ENCODE measurements at places on chromosomes 13 and 19.

GRCh38 chr19:13152974-13153568 is 2.9 kb downstream of the IER2 start:
- DNase-seq = peak; percentile 89

DNA sequence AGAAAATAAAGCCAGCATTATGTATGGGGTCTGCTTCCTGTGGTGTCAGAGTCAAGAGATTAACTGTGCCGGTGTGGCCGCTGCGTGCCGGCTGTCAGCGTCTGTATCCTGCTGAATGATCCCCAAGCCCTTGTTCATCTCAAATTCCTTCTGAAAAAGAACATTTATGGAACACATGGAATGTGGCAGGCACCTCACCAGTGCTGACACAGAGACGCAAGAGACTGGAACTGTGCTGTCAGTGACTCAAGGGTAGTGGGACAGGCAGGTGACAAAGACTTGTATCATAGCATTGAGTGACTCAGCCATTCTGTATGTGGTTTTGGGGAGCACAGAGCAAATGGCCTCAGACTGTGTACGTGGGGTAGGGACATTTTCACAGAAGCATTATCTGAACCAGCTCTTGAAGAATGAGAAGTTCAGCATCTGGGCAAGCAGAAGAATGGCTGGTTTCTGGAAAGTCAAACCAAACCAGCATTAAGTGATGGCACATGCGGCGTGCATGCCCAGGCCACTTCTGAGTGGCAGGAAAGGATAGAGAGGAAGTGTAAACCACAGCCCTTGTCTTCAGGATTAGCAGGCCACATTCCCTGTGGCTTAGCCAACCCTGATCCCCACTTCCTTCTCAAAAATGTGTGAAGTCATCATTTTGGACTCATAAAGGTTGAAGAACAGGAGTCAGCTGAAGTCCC is 54.0 kb upstream of the IRS2 start:
- peak; percentile 56 for DNase-seq

DNA sequence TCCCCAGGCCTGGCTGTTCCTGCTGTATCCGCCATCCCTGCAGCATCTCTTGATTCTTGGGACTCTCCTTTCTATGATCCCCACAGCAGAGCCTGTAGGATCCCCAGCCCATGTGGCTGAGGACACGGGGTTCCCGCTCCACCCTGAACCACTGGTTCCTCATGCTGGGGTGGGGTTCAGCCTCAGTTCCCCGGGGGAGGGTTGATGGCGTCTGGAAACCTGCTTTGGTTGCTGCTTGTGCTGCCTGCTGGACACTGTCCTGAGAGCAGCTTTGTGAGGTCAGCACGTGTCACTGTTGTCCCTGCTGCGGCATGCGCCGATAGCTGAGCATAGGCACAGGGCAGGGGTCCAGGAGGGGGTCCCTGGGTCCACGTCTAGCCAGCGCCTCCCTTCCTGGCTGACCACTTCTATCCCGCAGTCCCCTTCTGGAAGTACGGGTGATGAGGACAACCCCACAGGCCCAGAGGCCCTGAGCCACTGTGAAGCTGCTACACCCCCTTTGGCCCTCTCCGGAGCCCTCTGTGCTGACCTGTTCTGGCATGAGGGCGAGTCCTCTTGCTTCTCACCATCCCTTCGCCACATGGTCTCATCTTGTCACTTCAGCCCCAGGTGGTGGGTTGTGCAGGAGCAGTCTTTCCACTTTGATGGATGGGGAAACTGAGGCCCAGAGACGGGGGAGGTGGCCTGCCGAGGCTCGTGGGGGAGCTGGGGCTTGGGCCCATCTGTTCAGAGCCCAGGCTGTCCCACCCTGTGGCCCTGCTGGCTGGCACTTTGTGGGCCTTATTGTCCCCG is 5.5 kb downstream of the EPN1 start:
- no peak for DNase-seq

- DNase-seq = no peak
These were observed 136.4 kb upstream of the PCDH9 start for GRCh38 chr13:67366533-67366932.

DNA sequence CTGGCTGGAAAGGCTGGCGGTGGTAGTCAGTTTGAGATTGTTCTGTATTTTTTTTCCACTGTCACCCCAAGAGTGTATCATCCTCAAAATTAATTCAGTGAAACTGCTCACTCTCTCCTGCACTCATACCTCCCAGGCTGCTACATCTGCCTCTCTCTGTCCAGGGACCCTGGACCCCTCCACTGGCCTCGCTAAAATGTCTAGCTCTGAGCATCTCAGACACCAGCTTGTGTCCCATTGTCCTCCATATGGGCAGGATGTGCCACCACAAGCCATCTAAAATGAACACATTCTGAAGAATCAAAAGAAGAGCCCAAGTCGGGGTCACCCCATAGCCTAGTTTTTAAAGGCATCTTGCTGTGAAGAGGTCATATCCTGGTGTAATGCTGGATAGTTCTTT is 345.5 kb upstream of the TSHZ3 start:
- DNase-seq = no peak

GRCh38 chr19:2039959-2040646 is 10.9 kb downstream of the MKNK2 start:
- no peak for DNase-seq

DNA sequence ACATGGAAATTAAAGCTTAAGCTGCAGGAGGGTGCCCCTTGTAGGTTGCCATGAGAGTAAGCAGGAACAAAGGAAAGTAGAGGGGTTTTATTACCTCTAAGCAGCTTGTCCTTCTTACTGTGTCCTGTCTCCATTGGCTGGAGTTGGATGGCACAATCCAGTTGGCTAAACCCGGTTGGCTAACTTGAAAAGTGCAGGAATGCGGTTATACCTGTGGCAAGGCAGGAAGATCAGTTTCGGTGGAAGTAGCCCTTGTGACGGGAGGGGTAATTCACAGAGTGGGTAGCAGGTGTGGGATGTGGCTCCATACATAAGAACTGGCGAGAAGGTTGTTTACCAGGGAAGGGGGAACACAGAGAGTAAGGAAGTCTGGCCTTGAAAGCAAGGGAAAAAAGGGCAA is 3.2 kb downstream of the ZNF726 start:
- no peak for DNase-seq

DNA sequence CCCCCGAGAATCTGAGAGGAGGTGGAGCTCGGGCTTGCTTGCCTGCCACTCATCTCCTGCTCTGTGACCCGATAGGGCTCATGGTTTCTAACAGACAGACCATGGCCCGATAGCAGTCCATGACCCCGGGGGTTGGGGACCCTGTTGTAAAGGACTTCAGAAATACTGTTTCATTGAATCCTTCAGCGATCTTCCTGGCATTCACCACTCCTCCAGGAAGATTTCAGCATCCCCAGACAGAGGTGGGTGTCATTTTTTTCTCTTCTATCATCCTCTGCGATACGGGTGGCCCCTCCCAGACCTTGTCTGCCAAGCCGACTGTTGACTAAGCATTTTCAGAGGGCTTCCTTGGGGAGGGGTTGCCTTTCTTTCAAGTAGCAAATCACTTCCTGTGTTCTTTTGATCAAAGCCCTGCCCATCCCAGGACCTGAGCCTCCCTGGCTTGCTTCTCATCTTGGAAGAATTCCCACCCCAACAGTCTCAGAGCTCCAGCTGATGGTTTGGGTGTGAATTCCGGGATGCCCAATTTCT is 1.7 kb downstream of the MYO1F start:
- DNase-seq = no peak

DNA sequence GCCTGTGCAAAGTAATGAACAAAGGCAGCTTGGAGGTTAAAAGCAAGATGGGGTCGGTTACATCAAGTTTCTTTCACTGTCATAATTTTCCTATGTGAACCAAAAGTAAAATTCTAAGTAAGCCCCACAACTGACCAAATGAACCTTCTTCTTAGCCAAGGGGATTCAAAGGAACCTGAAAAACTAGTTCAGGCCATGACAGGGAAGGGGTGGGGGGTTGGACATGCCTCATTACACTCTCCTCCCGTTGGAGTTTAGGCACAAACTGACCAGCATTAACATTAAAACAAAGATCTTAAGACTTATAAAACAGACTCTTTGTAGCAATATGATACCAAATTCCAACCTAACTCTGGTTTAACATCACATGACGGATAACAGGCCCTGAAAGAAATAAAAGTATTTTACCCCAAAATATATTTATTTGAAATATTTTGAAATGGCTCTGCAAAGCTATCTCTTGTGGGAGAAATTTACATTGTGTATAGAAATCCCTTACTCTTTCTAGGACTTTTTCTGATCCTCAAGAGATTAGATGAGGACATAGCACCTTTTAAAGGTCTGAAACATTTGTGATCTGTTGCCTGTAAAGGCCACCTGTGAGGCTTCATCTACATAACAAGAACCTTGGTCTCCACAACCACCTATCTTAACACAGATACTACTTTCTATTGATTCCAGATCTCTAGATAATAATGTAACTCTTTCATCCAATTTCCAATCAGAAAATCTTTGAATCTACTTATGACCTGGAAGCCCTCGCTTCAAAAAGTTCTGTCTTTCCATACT is 1829.0 kb upstream of the MIR17HG start:
- no peak for DNase-seq

DNA sequence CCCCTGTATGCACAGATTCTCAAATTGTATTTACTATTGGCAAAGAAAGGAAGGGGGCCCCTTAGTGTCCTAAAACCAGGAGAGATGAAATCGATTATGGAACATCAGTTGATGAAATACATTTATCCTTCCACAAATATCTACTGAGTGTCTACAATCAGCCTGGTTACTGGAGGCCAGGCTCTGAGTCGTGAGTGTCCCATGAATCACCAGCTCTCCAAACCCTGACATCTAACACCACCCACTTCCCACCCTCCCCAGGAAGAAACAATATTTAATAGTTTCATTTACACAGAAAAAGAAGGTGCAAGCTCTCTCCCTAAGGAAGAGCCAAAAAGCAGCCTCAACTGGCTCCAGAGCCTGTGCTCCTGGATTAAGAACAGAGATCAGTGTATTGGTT is 25.2 kb downstream of the KCTD15 start:
- no peak for DNase-seq

DNA sequence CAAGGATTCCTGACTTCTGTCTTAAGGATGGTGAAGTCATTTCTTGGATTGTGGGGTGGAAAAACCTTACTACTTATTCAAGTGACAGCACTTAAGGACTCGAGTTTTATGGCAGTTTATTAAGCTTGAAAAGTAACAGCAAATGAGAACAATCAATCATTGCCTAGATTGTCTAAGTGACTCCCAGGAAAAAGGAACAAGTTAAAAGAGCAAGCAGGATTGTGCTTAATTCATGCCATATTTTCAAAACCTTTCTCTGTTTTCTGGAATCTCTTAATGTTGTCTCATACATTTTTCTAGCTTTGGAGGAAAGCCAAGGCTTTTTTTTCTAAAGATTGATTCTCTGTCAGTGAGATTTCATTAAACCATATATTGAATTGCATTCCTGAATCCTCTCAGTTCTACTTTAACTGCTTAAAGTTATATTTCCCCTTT is 236.2 kb upstream of the HTR2A start:
- no peak for DNase-seq

DNA sequence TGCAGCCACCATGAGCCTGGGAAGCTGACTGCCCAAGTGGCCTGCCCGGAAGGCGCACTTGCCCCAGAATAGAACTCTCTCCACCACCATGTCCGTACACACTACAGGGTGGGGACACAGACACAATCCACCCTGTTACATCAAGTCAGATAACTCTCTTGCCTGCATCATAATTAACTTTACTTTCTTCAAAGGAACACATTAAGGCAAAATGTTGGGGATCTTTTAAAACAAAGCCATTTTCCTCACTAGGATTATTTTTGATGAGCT is 23.3 kb upstream of the VSTM2B start:
- no peak for DNase-seq

GRCh38 chr13:75806117-75806516 is 170.0 kb downstream of the LMO7 start:
- DNase-seq = no peak

DNA sequence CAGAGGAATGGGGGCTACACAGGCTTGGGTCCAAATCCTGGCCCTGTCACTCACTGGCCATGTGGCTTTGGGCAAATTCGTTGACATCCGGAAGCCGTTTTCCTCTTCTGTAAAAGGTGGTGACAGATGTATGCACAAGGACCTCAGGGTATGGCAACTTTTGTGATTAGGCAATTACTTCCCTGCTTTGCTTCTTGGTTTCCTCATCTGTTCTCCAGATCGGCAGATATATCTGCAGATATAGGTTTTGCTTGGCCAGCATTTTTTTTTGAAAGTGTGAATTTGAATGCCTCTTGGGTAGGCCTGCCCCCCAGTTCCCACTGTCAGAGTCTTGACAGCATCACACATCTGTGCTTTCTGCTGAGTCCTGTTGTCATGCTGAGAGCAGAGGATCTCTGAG is 17.7 kb downstream of the TMEM272 start:
- no peak for DNase-seq

- no peak for DNase-seq
These were observed at the start of the genes PRDX2 and THSD8 for GRCh38 chr19:12801466-12802266. TSS of gene PRDX2 (minus strand) at chr19:12801800. CDS start at chr19:12801261, 539 bp downstream. TSS of gene THSD8 (plus strand) at chr19:12802069. CDS start at chr19:12802072, 3 bp downstream.

- no peak for DNase-seq
These were observed 18.9 kb downstream of the VASP start for GRCh38 chr19:45526143-45526542.

DNA sequence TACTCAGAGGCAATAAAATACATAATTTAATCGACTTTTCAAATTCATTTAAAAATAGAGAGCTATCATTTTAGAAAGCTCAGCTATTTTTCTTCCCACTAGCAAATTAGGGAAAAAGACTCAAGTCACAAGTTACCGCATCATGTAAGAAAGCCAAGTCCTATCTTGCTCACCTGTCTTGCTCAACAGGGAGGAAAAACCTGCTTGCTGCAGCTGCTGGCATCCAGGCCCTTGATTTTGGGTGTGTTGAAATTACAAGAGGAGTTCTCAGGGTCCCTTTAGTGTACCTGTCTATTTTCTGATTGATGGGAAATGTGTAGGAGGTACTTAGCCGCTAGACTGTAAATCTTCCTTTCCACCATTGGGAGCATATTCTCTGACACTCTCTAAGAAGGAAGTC is 22.2 kb downstream of the SLC10A2 start:
- DNase-seq = no peak

DNA sequence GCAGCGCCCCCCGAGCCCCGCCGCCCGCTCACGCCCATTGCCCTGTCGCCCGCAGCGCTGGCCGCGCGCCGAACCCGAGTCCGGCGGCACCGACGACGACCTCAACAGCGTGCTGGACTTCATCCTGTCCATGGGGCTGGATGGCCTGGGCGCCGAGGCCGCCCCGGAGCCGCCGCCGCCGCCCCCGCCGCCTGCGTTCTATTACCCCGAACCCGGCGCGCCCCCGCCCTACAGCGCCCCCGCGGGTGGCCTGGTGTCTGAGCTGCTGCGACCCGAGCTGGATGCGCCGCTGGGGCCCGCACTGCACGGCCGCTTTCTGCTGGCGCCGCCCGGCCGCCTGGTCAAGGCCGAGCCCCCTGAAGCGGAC is 518 bp downstream of the KLF2 start:
- DNase-seq = no peak

DNA sequence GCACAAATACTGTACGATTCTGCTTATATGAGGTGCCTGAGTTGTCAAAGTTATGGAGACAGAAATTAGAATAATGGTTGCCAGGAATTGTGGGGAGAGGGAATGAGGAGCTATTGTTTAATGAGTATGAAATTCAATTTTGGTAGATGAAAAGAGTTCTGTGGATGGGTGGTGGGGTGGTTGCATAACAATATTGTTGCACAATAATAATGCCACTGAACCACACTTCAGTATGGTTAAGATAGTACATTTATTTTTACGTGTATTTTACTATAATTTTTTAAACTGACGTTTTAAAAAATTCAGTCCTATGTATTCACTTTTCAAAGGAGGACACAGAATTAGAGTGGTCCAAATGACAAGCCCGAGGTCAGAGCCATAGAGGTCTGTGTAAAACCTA is 1.8 kb upstream of the OXGR1 start:
- no peak for DNase-seq

GRCh38 chr13:99044764-99045163 is 66.9 kb upstream of the DOCK9 start:
- no peak for DNase-seq

All from GDM1 (cell line).